ENCODE measurements at places on chromosomes 2 and 18.

DNA sequence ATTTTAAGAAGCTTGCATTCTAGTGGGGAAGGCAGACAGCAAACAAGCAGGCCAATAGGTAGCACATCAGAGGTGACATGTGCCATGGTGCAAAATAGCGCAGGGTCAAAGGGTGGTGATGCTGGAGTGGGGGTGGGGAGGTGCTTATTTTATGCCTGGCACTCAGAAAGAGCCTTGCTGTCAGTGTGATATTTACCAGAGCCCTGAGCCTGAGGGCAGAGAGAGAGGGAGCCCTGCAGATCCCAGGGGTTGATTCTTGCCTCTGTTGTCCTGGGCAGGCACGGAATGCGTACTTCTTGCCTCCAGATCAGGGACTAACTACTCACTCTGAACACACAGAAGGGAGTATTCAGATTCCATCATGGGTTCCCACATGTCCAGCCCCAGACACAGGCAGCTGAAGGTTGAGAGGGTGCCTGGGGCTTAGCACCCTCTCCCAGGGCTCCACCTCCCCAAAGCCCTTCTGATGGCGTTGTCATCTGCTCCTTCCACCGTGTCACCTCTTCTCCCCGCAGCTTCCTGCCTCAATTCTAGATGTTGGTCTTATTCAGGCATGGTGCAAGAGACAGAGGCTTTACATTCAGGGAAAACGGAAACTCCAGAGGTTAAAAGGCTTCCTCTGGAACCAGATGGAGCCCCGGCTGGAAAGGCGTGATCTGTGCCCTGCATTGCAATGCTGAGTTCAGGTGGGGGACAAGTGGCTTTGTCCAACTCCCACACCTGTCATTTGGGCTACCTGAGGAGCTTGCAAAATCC lies 252.3 kb downstream of the HAUS1 start:
- DNase-seq, result peak; percentile 62

- no peak for DNase-seq
Observed at GRCh38 chr18:5488844-5489243, 55.0 kb downstream of the EPB41L3 start.

DNA sequence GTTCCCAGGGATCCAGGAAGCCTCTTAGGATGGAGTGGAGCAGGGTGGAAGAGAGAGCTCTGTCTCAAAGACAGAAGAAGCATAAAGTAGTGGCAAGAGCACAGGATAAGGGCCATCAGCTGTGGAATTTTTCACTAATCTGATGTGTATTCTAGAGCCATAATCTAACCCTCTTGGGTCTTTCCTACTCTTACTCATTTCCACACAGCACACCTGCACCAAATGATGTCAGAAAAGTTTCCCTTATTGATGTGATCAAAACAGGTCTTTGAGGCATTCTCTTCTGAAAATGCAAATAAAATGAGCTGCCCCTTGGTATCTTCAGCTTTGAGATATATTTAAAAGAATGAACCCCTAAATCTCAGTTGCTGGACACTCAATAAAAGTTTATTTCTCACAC lies 415.1 kb upstream of the CHST9 start:
- no peak for DNase-seq

DNA sequence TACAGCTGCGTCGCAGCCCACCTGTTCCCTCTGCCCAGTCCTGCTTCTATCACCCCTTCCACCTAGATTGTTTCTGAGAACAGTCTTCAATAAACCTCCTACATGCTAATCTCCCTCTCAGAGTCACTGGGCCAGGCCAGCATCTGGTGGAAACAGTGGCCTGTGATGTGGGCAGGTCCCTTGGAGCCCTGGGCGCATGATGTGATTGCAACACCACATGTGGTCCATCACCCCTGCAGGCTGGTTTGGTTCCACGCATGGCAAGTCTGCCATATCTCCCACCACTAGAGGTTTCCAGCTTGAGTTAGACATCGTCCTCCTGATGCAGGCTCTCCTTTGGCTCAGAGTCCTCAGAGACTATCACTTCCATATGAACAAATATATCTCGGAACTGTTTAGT lies 83.5 kb downstream of the PRKCE start:
- DNase-seq, result no peak

DNA sequence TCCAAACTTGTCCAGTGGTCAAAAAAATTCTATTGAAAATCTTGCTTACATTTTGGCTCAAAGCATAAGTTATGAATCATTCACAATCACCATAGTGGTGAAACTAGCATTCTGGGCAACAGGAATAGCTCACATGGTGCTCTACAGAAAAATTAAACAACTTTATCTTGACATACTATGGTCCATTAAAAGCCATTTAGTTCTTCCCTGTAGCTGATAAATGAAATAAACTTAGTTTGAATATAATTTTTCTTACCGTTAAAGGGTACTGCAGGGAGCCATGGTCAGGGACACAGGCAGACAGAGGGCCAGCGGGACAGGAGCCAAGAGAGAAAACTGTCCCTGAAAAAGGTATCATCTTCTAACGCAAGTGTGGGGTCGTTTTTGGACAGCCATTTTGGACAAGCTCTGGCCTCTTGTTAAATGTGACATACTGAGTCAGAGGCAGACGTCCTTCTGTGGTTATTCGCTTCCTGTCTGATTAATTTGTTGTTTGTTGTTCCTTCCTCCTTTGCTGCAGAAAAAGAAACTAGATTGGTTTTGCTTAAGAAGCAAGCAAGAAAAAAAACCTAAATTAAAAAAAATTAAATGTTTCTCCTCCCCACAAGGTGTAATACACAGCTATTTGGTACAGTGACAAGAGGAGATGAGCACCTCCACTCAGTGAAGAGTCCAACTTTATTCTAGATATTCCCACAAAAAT lies at the start of gene WIPF1:
WIPF1 (minus strand) TSS at position 460 of the 703 bp plus-strand sequence. CDS start 12,231 bp downstream, outside the sequence.
- peak; percentile 40 for DNase-seq

DNA sequence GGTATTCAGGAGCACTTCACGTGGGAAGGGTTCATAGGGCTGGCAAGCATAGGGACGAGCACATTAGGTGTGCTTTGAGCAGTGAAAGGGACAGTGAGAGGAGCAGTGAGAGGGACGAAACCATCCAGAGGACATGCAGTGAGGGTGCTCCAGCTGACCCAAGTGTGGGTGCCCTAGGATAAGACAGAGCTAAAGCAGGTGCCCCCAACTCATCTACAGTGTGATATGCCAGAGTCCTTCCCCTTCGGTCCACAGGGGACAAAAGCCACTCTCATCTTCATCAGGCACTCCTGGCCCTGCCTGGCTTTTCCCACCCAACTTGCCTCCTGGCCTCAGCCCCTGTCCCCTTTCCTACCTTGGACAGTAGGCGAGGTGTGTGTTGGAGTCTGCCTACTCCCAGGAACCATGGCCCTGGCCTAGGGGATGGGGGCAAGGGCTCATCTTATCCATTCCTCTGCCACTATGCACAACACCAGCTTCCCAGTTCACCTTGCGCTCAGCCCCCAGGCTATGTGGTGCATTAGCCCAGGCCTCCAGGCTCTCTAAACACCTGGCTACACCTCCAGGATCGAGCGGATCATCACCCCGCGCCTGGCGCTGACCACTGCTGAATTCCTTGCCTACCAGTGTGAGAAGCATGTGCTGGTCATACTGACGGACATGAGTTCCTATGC lies 16.1 kb upstream of the ANKRD53 start:
- no peak for DNase-seq

DNA sequence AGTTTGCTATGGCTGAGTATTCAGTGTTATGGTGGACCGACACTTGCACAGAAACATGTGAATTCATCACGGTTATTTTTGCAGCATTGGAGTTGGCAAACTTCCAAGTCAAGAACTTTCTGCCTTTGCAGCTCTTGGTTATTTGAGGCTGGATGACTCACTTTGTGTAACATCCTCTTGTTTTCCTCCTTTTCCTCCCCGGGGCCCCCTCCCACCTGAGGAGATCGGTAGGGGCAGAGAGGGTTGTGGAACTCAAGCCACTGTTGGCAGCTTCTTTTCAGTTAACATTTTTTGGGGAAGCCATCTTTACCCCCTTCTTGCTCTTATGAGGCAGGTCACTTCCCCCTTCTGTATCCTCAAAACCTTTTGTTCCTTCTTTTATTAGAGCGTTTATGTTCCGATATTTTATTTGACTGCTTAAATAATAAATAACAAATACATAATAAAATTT lies 48.6 kb downstream of the DDX1 start:
- DNase-seq, result no peak

DNA sequence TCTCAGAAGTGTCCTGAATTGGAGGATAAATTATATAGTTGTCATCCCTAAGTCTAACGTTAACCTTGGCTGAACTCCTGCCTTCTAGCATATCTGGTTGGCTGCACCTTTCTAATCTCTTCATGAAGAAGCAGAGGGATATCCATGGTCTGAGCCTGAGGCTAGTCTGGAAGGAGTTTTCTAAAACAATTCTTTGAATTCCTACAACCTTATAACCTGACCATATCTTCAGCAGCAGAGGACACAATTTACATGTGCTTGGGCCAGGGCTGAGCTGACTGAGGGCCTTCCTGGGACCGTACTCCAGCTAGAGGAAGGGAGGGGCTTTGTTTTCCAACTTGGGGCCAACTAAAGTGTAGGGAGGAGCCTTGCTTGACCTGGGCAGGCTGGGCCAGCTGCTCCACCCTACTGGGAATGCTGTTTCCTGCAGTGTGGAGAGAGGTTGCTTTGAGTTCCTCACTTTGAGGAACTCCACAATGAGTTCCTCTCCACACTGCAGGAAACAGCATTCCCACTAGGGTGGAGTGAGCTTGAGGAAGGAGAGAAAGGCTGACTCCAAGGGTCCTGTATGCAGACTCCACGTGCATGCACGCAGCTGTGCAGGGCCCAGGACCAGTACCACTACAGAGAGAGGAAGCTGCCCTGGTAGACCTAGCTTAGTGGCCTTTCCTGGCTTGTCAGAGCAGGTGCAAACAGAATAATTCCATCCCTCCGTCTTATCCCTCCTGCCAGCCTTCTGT lies 19.6 kb downstream of the CEP68 start:
- DNase-seq, result peak; percentile 52

All from heart right ventricle (tissue), 16 donors.